Bronchial epithelial cell (primary cell): ENCODE measurements at places on chromosomes 16 and 17. TPM values are rescaled to one million over a fixed set of nuclear protein-coding genes. Genes with fewer than 3 reads are reported as not detected.
A peak's percentile ranks its signal among the peaks of the same experiment; 100 is the strongest.

- no peak for DNase-seq
Observed at GRCh38 chr17:29630630-29631193, 8.0 kb upstream of the CORO6 start.

DNA sequence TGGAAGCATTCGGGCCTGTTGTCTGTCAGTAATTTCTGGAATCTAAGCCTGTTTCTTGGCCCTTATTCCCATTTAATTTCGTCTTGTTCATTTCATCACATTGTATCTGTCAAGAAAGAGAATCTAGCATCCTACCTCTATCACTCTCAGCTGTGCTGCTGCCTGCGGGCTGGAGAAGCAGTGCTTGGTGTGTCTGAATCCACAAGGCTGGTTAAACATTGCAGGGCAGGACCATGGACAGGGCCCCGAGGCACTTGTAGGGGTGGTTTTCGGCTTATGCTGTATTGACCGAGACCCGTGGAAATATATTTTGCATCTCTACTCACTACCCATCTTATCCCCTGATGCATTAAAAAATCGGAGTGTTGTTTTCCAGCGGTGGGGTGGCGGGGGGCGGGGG, 3.1 kb downstream of the RAB11FIP4 start:
- DNase-seq: peak; percentile 45

TLCD2 gene
- total RNA-seq: 4.5 and 19.1 TPM in 2 replicates

IGFBP4 gene
- 17.3 and 21.9 TPM in 2 replicates for total RNA-seq

CES3 gene
- 1.6 and 6.3 TPM in 2 replicates for total RNA-seq

CMTM1 gene
- total RNA-seq: 0.26 and 0.38 TPM in 2 replicates

FBXL16 gene
- total RNA-seq: 0.53 and 0.64 TPM in 2 replicates

GRCh38 chr17:12048843-12049473, 28.3 kb downstream of the MAP2K4 start:
- no peak for DNase-seq

GRCh38 chr16:12100124-12100647, 123.7 kb downstream of the SNX29 start:
- DNase-seq: no peak

DNA sequence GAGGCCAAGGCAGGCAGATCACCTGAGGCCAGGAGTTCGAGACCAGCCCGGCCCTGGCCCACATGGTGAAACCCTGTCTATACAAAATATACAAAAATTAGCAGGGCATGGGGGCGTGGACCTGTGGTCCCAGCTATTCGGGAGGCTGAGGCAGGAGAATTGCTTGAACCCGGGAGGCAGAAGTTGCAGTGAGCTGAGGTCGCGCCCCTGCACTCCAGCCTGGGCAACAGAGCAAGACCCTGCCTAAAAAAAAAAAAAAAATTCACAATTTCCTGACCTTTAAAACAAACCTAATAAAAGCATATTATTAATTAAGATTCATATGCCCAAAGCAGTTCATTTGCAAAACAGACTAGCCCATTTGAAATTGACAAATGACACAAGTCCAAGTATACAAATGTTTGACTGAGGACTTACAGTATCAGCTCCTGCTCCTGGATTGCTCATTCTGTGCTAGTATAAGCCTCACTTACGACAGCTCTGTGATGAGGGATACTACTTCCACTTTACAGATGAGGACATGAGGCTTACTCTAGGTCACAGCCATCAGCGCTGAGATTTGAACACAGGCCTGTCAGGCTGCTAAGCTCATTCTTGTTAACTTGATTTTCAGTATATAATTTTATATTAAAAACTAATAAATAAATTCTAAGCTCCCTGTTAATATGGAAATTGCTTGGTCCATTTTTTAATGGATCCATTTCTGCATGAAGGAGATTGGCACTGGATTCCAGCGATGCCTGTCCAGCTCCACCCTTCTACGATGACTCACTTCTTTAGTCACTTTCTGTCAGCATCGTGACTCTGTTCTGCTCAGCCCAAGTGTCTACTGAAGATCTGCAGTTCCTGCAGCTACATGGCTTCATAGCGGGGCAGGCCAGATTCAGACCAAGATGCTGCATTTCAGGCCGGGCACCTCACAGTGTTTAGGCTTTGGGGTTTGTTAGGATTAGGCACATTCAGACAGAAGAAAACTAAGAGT, 88.2 kb downstream of the WDR59 start:
- peak; percentile 81 for DNase-seq

- DNase-seq: no peak
Observed at GRCh38 chr17:72233986-72234385, 113.2 kb downstream of the SOX9 start.

ZNF469 gene
- under 0.01 and 0.13 TPM in 2 replicates for total RNA-seq

NGFR gene
- total RNA-seq: 0.53 and 4.5 TPM in 2 replicates

STAT3 gene
- total RNA-seq: 40.0 and 56.6 TPM in 2 replicates

ATP6V0C gene
- total RNA-seq: 7.9 and 13.2 TPM in 2 replicates

DNA sequence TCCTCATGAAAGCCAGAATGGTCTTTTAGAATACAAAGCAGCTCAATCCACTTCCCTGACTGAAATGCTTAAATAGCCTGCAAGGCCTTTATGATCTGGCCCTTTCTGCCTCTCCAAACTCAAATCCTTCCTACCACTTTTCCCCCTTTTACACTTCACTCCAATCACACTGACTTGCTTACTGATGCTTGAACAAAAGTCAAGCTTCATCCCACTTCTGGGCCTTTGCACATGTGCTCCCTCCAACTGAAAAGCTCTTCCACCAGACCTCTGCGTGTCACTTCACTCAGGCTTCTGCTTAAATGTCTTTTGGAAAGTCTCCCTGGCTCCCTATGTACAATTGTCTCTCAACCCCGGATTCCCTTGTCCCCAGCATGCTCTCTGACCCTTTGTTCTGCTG, 13.3 kb upstream of the TERB1 start:
- no peak for DNase-seq

- no peak for DNase-seq
Observed at GRCh38 chr17:35103271-35103670, 16.4 kb downstream of the RAD51D start.

PYDC1 gene
- total RNA-seq: not detected in 2 replicates

DNA sequence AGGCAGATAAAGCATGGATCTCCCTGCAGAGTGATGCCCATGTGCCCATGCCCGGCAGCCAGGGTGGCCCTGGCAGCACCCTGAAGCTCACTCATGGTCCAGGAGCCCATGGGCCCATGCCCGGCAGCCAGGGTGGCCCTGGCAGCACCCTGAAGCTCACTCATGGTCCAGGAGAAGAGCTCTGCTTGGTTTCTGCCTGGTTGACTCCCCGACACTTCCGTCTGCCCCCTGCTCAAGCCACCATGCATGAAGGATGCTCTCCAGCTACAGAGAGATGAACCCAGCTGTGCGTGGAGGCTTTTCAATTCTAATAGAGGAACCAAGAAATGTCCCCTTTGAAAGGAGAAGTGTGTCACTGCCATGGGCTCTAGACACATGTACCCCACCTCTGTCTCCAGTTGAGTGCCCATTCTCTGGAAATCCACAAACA, 8.7 kb downstream of the CCL17 start:
- DNase-seq: no peak

DNA sequence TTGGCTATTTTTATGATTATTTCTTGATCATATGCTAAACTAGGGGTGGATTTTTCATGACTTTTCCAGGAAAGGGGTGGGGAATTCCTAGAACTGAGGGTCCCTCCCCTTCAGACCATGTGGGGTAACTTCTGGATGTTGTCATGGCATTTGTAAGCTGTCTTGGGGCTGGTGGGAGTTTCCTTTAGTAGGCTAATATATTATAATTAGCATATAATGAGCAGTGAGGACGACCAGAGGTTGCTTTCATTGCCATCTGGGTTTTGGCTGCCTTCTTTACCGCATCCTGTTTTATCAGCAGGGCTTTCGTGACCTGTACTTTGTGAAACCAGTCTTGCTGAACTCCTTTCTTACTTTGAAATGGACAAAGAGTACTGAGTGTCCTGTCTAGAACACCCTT, 40.4 kb upstream of the ABCA5 start:
- DNase-seq: no peak

GRCh38 chr17:74417178-74418045, 14.5 kb upstream of the GPRC5C start:
- peak; percentile 89 for DNase-seq

- DNase-seq: peak; percentile 98
Observed at GRCh38 chr17:35788477-35789368, 6.7 kb downstream of the MMP28 start.

GRCh38 chr16:10536814-10537389, 43.5 kb downstream of the EMP2 start:
- peak; percentile 71 for DNase-seq

LPO gene
- total RNA-seq: not detected in 2 replicates

DNA sequence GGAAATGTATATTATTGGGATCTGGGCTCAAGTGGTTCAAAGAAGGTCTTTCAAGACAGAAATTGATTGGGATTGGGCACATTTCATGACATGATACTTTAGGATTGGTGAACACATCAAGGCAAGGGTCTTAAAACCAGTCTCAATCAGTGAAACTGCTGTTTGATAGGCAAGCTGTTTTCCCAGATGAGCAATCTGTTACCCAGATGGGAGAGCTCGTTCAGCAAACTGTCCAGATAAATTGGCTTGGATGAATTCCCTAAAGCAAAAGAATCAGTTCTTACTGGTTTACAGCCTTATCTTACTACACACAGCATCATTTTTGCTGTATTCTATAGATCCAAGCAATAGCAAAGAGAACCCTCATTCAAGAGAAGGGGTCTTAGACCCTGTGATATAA, 31.0 kb upstream of the CNEP1R1 start:
- no peak for DNase-seq

- no peak for DNase-seq
Observed at GRCh38 chr16:73265124-73265837, 217.4 kb upstream of the ZFHX3 start.

GRCh38 chr16:86921289-86921688, 342.9 kb downstream of the FOXL1 start:
- no peak for DNase-seq

DNA sequence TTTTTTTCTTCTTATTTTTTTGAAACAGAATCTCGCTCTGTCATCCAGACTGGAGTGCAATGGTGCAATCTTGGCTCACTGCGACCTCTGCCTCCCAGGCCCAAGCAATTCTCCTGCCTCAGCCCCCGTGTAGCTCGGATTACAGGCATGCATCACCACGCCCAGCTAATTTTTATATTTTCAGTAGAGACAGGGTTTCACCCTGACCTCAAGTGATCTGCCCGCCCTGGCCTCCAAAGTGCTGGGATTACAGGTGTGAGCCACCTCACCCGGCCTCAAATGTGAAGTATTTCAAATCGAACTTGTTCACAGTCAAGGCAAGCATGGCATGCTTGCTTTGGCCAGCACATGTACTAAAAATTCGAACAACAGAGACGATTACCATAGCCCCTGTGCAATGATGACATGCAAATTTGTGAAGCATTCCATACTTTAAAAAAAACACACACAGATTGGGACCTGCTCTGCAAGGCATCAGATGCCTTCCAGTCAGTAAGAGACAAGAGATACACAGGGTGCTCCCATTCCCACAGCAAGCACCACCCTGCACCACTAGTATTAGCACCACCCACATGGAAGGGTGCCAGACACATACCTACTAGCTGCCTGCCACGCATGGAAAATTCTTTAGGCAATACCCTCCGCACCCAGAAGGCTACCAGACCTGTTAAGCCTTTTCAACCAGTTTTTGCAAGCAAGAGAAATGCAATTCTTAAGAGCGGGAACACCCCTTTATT, 47.2 kb downstream of the ANKRD11 start:
- peak; percentile 95 for DNase-seq

DNA sequence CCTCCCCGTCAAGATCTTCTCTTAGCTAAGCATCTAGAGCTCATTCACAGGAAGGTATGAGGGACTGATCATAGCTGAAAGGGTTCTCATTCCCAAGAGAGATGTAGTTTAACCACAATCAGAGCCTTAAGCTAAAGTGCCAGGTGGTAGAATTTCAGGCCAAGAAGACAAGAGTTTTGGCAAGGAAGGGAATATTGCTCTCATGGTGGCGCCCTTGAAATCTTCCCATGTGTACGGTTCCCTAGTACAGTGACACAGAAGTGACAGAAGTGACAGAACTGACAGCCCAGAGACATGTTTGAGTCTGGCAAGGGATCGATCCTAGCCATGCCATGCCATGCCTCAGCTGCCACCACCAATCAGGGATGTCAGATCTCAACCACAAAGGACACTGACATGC, 2.5 kb downstream of the GRIN2C start:
- no peak for DNase-seq

GRCh38 chr17:57562184-57562698, 182.9 kb downstream of the CCDC182 start:
- no peak for DNase-seq

- DNase-seq: peak; percentile 97
Observed at GRCh38 chr17:69733171-69734012, 318.9 kb downstream of the MAP2K6 start.

DNA sequence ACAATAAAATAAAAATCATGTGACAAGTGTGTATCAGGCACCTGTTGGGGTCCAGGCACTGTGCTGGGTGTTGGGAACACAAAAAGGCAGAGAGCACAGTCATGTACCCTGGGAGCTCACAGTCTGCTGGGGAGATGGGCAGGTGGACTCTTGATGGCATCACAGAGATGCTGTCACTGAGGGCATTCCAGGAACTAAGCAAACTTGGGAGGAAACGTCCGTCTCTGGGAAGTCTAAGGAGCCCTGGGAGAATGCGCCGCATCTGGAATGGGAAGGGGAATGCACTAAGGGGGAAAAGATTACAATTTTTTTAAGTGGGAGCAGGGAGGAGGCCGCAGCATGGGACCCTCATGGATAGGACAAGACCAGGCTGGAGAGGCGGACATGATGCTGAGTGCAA, 80.9 kb upstream of the ZNF423 start:
- no peak for DNase-seq

DNA sequence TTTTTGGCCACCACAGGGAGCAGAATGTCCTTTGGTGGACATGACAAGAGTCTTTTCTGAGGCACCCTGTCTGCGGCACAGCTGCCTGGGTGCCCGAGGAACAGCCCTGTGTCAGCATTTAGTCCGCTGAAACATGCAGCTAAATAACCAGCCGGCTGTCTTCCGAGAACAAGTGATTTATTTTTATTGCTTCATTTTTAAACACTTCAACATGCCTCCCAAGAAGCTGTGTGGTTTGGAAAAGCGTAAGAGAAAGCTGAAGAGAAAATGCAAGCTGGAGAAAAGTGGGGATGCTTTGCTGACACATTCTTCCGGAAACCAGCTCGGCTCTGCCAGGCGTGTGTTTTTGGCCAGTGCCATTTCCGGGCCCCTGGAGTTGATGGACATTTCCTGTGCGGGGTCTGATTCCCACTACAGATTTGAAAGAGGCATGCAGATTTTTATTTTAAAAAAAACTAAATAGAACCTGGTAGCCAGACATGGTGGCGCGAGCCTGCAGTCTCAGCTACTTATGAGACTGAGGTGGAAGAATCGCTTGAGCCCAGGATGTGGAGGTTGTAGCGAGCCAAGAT, 94.7 kb downstream of the SEC14L1 start:
- DNase-seq: peak; percentile 8

DNA sequence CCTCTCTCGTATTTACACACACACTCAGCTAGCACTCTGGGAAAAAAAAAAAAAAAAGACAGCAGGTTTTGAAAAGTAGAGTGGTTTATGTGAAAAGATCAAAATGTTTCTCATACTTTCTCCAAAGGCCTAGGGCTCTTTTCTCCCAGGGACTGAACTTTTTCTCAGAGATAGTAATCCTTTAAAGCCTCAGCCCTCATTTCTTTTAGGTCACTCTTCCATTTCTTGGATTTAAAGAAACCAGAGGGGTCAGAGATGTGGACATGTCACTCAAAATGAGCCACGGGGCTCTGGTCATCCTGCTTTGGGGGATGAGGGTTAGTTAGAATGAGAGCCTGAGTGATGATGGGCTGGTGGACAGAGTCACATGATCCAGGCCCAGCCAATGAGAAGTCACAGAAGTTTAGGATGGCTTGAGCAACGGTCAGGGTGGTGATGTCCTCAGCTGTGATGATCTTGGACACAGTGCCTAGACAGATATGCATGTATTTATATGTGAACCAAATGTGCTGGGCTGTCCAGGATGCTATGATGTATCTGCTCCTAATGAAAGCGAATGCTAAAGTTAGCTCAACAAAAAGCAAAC, 33.7 kb upstream of the AXIN2 start:
- DNase-seq: no peak

PNMT gene
- not detected in 2 replicates for total RNA-seq
